ENCODE measurements at places on chromosomes 6 and 20.
A peak's percentile ranks its signal among the peaks of the same experiment; 100 is the strongest.

DNA sequence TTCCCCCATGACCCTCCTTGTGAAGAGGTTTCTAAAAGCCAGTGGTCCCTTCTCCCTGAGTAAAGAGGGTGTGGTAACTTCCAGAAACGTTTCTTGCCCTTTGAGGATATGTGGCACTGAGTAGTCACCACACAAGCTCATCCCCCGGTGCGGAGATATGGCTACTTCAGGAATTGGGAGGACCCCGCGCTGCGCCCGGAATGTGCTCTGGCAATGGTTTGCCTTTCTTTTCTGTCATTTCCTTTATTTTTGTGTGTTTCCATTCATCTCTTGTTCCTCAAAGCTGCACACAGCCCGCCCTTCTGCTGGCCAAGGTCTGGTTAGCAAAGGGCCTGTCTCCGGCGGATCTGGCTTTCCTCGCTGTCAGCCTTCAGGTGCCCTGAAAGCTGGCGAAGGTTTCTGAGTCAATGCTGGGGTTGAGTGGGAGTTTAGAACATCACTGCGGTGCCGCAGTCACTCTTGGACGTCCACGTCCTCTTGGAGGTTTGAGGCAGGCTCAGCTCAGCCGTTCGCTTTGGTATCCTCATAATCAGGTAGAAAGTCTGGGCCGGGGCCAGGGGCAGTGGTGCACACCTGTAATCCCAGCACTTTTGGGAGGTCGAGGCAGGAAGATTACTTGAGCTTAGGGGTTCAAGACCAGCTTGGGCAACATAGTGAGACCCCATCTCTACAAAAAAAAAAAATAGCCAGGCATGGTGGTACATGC, 67.2 kb downstream of the TCP11 start:
- no peak for DNase-seq

DNA sequence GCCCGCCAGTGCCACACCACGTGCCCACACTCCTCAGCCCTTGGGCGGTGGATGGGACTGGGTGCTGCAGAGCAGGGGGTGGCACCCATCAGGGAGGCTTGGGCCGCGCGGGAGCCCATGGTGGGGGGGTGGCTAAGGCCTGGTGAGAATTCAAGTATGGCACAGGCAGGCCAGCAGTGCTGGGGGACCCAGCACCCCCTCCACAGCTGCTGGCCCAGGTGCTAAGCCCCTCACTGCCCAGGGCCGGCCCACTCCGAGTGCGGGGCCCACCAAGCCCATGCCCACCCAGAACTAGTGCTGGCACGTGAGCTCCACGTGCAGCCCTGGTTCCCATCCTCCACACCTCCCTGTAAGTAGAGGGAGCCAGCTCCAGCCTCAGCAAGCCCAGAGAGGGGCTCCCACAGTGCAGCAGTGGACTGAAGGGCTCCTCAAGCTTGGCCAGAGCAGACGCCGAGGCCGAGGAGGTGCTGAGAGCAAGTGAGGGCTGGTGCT, 1091.1 kb upstream of the GJE1 start:
- no peak for DNase-seq

DNA sequence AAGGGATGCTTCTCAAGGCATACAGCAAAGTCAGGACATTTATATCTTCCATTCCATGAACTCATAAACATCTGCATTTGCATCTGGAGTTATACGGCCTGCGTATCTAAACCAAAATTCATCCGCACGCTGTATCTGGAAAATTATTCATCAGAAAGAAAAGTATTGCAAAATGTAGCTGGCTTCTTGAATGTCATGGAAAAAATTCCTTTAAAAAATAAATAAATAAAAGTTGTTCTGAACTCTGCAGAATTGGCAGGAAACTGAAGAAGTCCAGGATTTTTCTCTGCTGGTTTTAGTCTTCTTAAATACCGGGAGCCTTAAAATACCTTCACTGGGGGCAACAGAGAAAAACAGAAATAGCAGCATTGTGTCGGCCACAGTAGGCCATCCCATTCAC, 23.7 kb upstream of the FOXF2 start:
- DNase-seq: no peak

DNA sequence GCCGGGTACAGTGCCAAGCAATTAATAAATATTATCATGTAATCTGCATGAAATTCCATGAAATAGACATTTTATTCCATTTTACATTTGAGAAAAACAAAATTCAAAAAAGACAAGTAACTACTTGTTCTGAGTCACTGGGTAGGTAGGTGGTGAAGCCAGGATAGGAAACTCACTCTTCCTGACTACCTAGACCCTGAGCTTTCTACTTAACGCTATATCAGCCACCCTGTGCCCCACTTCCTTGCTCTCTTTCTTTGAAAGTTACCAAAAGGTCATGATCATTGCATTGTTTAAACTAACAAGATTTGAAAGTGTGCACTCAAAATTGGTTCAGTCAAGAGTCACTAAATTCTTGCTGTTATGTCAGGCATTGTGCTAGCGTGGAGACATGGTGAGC, 235.7 kb downstream of the CD83 start:
- DNase-seq: no peak

- no peak for DNase-seq
Measured at GRCh38 chr20:13915284-13915683, 75.1 kb downstream of the SEL1L2 start.

DNA sequence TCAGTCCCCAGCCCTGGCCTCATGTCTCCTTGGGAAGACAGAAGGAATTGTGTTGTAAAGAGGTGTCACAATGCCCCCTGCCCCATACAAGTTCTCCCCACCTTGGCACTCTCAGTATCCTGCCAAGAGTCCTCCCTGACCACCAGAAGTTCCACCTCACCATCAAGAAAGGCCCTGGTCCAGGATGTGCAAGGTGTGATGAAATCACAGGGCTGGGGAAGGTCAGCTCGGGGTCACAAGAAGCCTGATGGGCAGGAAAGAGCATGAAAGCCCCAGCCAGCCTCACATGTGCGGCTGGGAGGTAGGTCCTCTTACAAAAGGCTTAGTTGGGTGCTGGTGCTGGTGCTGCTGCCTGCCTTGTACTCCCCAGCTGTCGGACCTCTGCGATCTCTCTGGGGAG, 12.9 kb upstream of the C6orf132 start:
- DNase-seq: no peak

- no peak for DNase-seq
Measured at GRCh38 chr6:25404693-25405169, 125.6 kb downstream of the CARMIL1 start.

DNA sequence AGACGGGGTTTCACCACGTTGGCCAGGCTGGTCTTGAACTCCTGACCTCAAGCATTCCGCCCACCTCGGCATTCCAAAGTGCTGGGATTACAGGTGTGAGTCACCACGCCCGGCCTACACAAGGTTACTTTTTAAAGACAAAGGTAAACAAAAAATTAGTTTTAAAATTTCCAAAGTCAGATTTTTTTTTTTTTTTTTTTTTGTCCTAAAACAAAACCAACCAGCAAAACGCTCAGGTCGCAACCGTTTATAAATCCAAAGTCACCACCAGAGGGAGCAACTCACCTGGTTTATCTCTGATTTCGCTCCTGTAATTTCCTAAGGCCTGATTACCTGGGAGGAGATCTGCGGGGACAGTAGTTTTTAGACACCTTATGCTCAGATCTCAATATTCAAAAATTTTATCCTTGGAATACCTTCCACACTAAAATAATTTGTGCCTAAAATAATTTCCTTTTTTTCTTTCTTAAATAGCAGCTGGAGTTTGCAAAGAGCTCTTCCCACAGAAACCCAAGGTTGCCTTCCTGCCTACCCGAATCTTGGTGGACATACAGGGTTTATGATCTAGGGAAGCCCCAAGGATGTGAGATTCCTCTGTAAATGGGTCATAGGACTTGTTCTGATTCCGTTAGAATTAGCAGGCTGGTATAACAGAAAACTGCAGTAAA, 19.8 kb upstream of the TREM1 start:
- no peak for DNase-seq

GRCh38 chr6:89297695-89298351, 17.3 kb downstream of the GABRR2 start:
- peak; percentile 81 for DNase-seq

GRCh38 chr20:25422032-25422431, 14.6 kb downstream of the GINS1 start:
- no peak for DNase-seq

- no peak for DNase-seq
Measured at GRCh38 chr6:97094376-97094775, 169.8 kb downstream of the KLHL32 start.

DNA sequence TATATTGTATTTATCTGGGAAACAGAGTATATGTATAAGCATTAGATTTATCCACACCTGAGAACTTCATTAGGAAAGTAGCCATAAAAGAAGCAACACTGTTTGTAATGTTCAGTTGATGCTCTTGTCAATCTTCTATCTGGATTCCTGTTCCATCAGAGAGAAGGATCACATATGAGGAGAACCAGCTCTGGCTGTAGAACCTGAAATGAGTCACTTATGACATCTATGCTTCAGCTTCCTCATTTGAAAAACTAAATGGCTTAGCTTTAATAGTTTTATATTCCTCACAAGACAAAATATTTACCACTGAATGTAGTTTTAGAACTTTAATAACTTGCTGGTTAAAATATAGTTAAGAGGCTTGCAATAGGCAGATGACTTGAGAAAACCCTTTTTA, 144.7 kb downstream of the TASP1 start:
- no peak for DNase-seq

- DNase-seq: no peak
Measured at GRCh38 chr6:15326067-15326614, 80.3 kb downstream of the JARID2 start.

DNA sequence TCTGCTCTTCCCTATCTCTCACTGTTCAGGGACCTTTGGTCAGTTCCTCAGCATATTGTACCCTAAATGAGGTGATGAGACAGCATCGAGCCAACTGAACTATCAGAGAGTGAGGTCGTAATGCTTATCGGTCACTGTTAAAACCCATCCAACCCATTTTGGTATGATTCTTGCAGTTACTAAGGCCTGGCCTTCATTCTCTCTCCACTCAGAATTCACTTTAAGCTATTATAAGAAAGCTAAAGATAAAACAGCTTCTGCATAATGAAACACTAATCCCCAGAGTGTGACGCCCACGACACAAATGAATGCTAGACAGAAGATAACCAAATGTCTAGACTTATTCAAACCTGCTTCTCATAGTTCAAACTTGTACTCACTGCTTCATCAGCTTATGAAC, 175.8 kb downstream of the GMPR start:
- DNase-seq: no peak

- DNase-seq: peak; percentile 52
Measured at GRCh38 chr6:81362246-81362645, 390.2 kb downstream of the TENT5A start.

DNA sequence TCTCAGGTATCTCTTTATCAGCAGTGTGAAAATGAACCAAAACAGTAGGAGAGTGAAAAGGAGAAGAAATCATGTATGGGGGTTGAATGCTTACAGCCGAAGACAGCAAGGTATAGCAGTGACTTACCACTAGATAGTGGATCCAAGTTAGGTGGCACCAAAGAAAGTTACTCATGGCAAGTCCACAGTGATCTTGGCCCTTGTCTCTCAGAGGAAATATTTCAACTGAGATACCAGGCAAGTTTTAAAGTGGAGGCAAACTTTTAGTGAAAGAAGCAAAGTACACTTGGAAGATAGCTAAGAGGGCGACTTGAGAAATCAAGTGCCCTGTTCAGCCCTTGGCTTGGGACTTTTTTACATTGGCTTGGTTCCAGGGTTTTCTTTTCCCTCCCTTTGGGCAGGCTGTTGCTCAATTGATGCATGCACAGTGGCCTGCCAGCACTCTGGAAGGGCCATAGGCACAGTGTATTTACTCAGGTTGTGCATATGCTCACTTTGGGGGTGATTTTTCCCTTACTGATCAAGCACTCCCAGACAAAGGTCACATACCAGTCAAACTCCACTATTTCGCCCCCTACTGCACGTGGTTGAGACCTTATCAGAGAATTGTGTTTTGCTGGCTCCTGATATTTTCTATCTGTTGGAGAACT, 329.5 kb upstream of the KHDRBS2 start:
- DNase-seq: no peak

- DNase-seq: no peak
Measured at GRCh38 chr6:108167449-108168089, 1.7 kb downstream of the NR2E1 start.

GRCh38 chr20:41701588-41702348, 83.6 kb upstream of the CHD6 start:
- DNase-seq: no peak

- no peak for DNase-seq
Measured at GRCh38 chr6:17511580-17511979, 88.5 kb upstream of the FAM8A1 start.
